ENCODE measurements at places on chromosomes 5 and 9. TPM values are rescaled to one million over a fixed set of nuclear protein-coding genes. Genes with fewer than 3 reads are reported as not detected.

PDCD1LG2 gene
- 1.8 TPM for total RNA-seq

ANXA2R gene
- 1.3 TPM for total RNA-seq

- H3K4me1 ChIP-seq = peaks cover 27% of the 10 kb centered on the region
- H3K4me3 ChIP-seq = no peak overlapping the region
- peak overlapping the region; percentile 26 for H3K27ac ChIP-seq
- H3K27me3 ChIP-seq = no peaks in the 10 kb centered on the region
- H3K36me3 ChIP-seq = peaks cover 83% of the 10 kb centered on the region
- peak; percentile 70 for DNase-seq
These were observed 25.3 kb upstream of the LRRTM2 start for GRCh38 chr5:138900281-138900965.

DNA sequence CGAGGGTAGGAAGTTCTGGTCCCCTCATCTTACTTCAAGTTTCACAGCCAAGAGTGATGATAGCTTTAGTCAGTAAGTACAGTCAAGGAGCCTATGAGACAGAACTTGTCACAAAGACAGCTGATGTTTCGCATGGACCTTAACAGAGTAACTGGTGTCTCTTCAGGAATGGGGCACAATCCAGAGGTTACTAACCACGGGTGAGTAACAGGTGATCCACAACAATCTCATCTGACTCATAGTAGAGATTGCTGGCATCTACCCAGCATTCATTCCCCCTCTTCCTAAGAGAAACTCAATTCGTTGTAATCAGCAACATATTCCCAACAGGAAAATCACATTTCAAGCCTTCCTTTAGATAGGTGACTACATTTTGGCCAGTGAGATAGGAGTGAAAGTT is 126.7 kb downstream of the SNX18 start:
- no peaks in the 10 kb centered on the region for H3K36me3 ChIP-seq
- peak; percentile 88 for DNase-seq
- H3K27me3 ChIP-seq = no peaks in the 10 kb centered on the region
- no peak overlapping the region for H3K27ac ChIP-seq

- H3K4me1 ChIP-seq = no peaks in the 10 kb centered on the region
- H3K27me3 ChIP-seq = no peaks in the 10 kb centered on the region
- no peak for DNase-seq
These were observed 36.6 kb upstream of the SARDH start for GRCh38 chr9:133774799-133775198.

DNA sequence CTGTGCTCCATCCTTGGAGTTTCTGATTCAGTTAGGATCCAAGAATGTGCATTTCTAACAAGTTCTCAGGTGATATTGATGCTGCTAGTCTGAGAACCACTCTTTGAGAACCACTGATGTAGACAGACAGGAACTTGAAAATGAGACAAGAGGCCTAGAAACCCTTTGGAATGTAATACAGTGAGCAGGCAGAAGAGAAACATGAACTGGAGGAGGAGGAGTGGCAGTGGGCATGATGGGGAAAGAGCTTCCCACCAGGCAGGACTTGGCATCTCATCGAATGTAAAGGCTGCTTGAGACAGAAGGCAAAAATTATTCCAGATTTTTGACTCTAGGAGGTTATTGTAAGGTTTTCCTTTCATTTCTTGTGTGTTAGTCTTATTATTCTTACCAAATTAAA is 295.8 kb upstream of the SGCD start:
- H3K36me3 ChIP-seq = no peaks in the 10 kb centered on the region
- H3K4me3 ChIP-seq = no peak overlapping the region
- no peaks in the 10 kb centered on the region for H3K27me3 ChIP-seq

TXNDC8 gene
- total RNA-seq = not detected

- H3K27me3 ChIP-seq = no peaks in the 10 kb centered on the region
- no peaks in the 10 kb centered on the region for H3K36me3 ChIP-seq
- no peak overlapping the region for H3K27ac ChIP-seq
- H3K4me1 ChIP-seq = no peaks in the 10 kb centered on the region
- H3K4me3 ChIP-seq = no peak overlapping the region
These were observed 146.2 kb upstream of the PLCXD3 start for GRCh38 chr5:41656597-41656996.

GRCh38 chr5:139014726-139015125 is 139.6 kb upstream of the LRRTM2 start:
- DNase-seq = peak; percentile 94
- H3K4me1 ChIP-seq = peaks cover 22% of the 10 kb centered on the region
- no peak overlapping the region for H3K4me3 ChIP-seq
- no peaks in the 10 kb centered on the region for H3K27me3 ChIP-seq

DNA sequence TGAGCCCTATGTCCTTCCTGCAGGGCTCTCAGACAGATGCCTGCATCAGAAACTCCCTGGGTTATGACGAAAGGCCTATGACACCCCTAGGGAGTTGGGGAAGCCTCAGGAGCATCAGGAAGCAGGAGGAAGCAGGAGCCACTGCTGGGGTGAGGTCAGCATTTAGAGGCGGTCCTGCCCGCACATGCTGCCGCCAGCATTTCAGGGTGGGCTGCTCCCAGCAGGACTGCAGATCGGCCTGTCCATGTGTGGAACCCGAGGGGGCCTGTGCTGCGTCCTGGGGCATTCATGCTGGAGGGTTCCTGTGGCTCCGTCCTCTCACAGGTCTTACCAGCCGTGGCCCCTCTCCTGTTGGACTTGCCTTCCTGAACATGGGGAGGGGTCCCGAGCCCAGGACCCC is 6.9 kb downstream of the NKD2 start:
- no peaks in the 10 kb centered on the region for H3K4me1 ChIP-seq
- no peak overlapping the region for H3K4me3 ChIP-seq
- H3K27me3 ChIP-seq = peaks cover 19% of the 10 kb centered on the region
- H3K27ac ChIP-seq = no peak overlapping the region

GRCh38 chr9:125631391-125632085 is 75.5 kb downstream of the MAPKAP1 start:
- peaks cover 43% of the 10 kb centered on the region for H3K4me1 ChIP-seq
- peak; percentile 56 for DNase-seq
- peaks cover 5% of the 10 kb centered on the region for H3K36me3 ChIP-seq
- H3K4me3 ChIP-seq = no peak overlapping the region
- H3K27me3 ChIP-seq = no peaks in the 10 kb centered on the region

- H3K4me3 ChIP-seq = no peak overlapping the region
- DNase-seq = no peak
- H3K27me3 ChIP-seq = no peaks in the 10 kb centered on the region
These were observed 11.0 kb upstream of the IRF1 start for GRCh38 chr5:132501629-132501956.

GRCh38 chr5:93589829-93590215 is 6.8 kb downstream of the NR2F1 start:
- no peaks in the 10 kb centered on the region for H3K27me3 ChIP-seq
- H3K4me3 ChIP-seq = no peak overlapping the region
- no peak overlapping the region for H3K27ac ChIP-seq

- DNase-seq = peak; percentile 28
- H3K4me1 ChIP-seq = no peaks in the 10 kb centered on the region
- H3K4me3 ChIP-seq = no peak overlapping the region
- H3K36me3 ChIP-seq = no peaks in the 10 kb centered on the region
- H3K27me3 ChIP-seq = peaks cover 24% of the 10 kb centered on the region
These were observed 258.1 kb upstream of the EDIL3 start for GRCh38 chr5:84642795-84643194.

PCDHB5 gene
- total RNA-seq = 1.7 TPM

DNA sequence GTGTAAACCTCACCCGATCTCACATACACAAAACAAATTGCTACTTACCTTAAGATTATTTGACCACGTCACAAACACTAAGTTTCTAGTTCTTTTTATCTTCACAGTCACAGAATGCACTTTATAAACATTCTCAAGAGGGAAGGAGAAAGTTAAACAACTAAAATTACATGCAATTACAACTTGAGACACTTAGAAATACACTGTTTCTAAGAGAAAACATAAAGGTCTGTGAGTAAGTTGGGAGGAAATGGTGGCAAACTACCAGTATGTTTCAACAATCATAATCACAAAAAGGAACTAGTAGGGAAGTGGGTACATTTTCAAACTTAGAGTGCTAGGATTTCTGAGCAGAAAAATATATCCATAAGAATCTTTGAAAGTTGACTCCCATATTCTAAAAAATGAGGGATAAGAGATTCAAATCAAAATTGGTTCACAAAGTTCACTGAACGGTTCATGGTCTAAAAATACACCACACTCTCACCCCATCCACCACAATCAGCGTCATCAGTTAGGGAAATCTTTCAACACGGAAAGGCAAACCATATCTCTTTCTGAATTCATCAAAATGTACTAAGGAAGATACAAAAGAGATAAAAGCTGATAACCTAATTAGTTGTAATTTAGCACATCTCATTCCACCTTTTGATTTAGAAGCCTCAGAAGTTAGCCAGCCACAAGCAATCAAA is 182.6 kb downstream of the BNC2 start:
- no peak overlapping the region for H3K27ac ChIP-seq
- DNase-seq = no peak
- H3K4me3 ChIP-seq = no peak overlapping the region
- peaks cover 36% of the 10 kb centered on the region for H3K27me3 ChIP-seq
- H3K36me3 ChIP-seq = peaks cover 6% of the 10 kb centered on the region

- H3K4me3 ChIP-seq = no peak overlapping the region
- H3K36me3 ChIP-seq = no peaks in the 10 kb centered on the region
- H3K4me1 ChIP-seq = no peaks in the 10 kb centered on the region
- no peak for DNase-seq
These were observed 11.7 kb upstream of the CERCAM start for GRCh38 chr9:128408963-128409431.

GRCh38 chr9:99606957-99607356 is 214.7 kb upstream of the NR4A3 start:
- H3K4me1 ChIP-seq = no peaks in the 10 kb centered on the region
- DNase-seq = no peak
- H3K4me3 ChIP-seq = no peak overlapping the region
- H3K36me3 ChIP-seq = no peaks in the 10 kb centered on the region
- peaks cover 26% of the 10 kb centered on the region for H3K27me3 ChIP-seq

BTNL8 gene
- total RNA-seq = not detected

DNA sequence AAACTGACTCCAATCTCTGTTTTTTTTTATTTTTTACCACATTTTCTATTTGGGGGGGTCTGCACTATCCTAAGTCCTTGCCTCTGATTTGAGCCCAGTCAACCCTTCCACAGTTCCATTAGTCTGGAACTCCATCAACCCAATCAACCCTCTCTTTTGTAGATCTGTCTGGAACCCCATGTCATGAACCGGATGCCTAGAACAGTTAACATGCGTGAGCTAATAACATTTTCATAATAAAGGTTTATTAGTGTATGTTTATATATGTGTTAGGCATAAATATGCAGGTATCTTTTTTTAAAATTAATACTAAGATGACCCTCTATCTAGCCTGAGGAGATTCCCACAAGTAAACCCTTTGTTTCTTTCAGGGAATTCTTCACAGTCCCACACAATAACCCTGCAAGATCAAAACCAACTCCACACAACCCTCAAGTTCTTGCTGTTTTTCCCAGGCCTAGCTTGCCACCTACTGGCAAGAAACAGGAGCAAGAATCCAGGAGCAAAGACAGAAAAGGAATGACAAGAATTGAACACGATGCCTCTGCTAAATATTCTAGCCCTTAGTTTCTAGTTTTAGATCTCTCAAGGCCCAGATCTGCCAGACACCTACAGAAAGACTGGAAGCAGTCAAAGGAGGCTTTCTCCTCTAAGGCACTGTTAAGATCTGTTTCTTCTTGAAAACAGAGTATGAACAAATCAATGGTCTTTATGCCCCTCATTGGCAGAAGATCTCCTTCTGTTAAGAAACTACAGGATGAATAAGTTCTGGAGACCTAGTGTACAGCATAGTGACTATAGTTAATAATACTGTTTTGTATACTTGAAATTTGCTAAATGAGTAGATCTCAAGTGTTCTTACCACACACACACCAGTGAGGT is 100.4 kb downstream of the TRIM36 start:
- H3K4me3 ChIP-seq = no peak overlapping the region
- H3K36me3 ChIP-seq = no peaks in the 10 kb centered on the region
- peak; percentile 70 for DNase-seq
- no peak overlapping the region for H3K27ac ChIP-seq
- no peaks in the 10 kb centered on the region for H3K4me1 ChIP-seq

DNA sequence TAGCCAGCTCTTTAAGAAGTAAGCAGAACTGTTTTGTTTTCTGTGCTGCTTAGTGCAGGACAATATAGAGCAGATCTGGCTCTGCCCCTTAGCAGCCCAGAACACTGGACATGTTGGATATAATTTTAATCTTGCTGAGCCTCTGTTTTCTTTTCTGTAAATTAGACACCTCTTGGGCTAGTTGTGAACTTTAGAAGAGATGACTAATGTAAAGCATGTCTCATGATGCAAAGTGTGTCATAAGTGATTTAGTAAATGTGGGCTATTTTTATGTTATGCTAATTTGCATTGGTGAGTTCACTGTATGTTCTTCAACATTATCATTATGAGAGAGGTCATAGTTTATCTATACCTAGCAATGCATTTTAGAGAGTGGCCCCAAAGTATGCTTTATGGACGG is 156.1 kb upstream of the ADAMTSL1 start:
- no peak for DNase-seq
- no peak overlapping the region for H3K4me3 ChIP-seq
- H3K4me1 ChIP-seq = no peaks in the 10 kb centered on the region
- peaks cover 6% of the 10 kb centered on the region for H3K36me3 ChIP-seq
- no peak overlapping the region for H3K27ac ChIP-seq
- H3K27me3 ChIP-seq = no peaks in the 10 kb centered on the region

GALNT12 gene
- not detected for total RNA-seq

DNA sequence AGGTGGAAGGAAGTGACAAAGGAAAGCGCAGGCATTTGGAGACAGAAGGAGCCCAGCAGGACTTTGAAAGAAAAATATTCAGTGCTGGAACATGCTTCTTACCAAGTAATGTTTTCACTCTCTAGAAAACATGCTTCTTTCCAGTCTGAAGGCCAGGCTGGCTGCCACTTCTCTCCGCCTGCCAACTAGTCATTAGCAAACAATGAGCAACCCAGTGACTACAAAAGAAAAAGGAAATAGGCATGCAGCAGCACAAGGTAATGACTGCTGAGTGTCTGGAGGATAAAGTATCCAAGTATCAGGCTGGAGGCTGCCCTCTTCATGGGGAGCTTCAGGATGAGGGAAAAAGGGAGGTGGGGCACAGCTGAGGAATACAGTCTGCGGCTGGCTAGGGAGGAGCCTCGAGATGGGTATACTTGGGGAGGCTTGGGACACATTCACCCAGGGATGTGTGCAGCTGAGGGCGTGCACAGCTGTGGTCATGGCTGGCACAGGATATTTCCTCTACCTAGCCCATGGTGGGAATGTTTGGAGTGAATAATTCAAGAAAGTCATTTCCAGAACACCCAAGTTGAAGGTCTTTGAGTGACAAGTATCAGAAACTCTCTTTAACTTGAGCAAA is 161.5 kb upstream of the KIF2A start:
- peak; percentile 6 for DNase-seq
- H3K27me3 ChIP-seq = no peaks in the 10 kb centered on the region
- peaks cover 12% of the 10 kb centered on the region for H3K4me1 ChIP-seq
- no peaks in the 10 kb centered on the region for H3K36me3 ChIP-seq

DNA sequence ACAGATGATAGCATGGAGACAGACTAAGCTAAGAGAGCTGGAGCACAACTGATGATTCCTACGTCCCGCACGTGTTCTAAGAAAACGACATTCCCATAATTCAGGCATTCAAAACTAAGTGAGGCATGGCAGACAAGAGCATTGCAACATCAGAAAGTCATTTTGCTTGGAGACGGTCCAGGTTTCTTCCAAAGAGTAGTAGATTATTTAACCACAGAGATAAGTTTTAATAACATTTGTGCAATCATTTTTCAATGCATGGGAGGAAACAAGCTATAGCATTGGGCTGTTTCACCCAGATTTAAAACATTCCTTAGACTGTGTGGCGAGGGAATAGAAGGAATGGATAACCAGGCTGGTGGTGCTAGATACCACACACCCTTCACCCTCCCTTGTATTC is 117.2 kb downstream of the APBA1 start:
- peaks cover 70% of the 10 kb centered on the region for H3K27me3 ChIP-seq
- H3K36me3 ChIP-seq = no peaks in the 10 kb centered on the region
- no peak overlapping the region for H3K27ac ChIP-seq
- peak; percentile 89 for DNase-seq
- no peak overlapping the region for H3K4me3 ChIP-seq
- H3K4me1 ChIP-seq = peaks cover 7% of the 10 kb centered on the region
